ENCODE measurements at places on chromosomes 16 and 17.

- no peaks in the 10 kb centered on the region for H3K36me3 ChIP-seq
- H3K4me1 ChIP-seq = no peaks in the 10 kb centered on the region
- H3K27ac ChIP-seq = no peak overlapping the region
- DNase-seq = peak; percentile 91
Measured at GRCh38 chr17:47802341-47803022, 19.1 kb downstream of the OSBPL7 start.

DNA sequence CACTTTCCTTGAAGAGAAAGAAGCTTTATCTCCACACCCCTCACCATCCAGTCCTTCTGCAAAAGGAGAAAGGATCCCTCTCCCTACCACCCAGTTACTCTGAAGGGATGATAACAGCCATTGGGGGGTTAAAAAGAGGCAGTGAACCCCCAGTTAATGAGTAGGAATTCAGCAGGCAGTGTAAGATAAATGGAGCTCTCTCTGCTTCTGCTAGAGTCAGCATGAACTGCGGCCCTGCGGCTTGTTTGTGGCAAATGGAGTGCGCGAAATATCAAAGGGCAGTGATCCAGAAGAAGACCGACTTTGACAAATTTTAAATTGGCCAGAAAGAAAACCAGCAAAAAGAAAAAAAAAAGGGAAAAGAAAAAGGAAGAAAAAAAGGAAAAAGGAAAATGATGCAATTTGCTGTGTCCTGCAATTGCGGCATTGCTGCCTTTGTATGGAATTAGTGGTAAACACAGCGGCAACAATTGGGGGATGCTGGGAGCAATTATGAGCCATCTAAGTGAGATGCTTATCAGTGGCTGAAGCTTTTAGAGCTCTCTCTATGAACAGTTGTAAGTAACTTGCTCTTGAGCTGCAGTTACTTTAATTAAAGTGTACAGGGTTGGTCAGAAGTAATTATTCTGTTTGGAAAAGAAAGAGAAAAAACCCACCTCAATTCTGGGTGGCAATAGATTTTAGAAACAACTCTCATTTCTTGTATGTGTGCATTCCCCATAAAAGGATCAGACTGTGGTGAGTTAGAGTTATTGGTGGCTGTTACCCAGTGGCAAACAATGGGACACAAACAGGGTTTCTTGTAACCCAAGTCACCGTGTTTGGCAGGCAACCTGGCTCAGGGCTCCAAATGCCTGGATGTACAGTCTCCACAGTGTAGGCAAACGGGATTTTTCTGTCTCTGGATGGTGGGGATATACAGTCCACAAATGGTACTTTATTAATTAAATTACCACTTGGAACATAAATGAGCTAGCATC is 161.3 kb downstream of the AATF start:
- H3K4me3 ChIP-seq = no peak overlapping the region
- no peak for DNase-seq
- peaks cover 27% of the 10 kb centered on the region for H3K4me1 ChIP-seq
- no peaks in the 10 kb centered on the region for H3K27me3 ChIP-seq
- peaks cover 19% of the 10 kb centered on the region for H3K36me3 ChIP-seq

- no peak for DNase-seq
- H3K4me3 ChIP-seq = no peak overlapping the region
Measured at GRCh38 chr17:77666881-77667395, 291.6 kb upstream of the TNRC6C start.

DNA sequence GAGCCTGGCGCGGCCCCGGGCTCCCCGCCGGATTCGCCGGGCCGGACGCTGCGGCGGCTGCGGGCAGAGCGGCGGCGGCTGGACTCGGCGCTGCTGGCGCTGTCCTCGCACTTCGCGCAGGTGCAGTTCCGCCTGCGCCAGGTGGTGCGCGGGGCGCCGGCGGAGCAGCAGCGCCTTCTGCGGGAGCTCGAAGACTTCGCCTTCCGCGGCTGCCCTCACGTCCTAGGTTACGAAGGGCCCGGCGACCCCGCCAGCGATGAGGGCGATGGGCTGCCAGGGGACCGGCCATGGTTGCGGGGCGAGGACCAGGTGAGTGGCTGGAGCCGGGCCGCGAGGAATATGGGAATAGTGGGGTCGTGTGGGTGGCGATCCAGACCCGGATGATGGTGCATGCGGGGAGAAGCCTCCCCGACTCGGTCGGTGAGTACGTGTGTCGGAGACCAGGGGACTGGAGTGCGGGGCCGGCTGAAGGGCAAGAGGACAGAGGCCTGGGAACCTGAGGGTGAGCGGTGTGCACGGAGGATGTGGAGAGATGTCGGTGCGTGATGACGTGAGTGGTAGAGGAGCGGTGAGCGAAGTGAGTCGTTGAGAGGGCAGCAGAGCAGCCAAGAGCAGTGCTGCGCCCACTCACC is 517 bp downstream of the RUNDC1 start:
- DNase-seq = peak; percentile 82
- H3K27me3 ChIP-seq = no peaks in the 10 kb centered on the region
- no peaks in the 10 kb centered on the region for H3K36me3 ChIP-seq
- H3K4me1 ChIP-seq = peaks cover 16% of the 10 kb centered on the region

GRCh38 chr17:15101175-15101574 is 164.0 kb downstream of the PMP22 start:
- no peak for DNase-seq
- H3K27ac ChIP-seq = no peak overlapping the region
- H3K4me1 ChIP-seq = peaks cover 11% of the 10 kb centered on the region
- no peak overlapping the region for H3K4me3 ChIP-seq
- no peaks in the 10 kb centered on the region for H3K27me3 ChIP-seq

Data from GM23338 (cell line).